ENCODE measurements at places on chromosomes 4 and X. TPM values are rescaled to one million over a fixed set of nuclear protein-coding genes. Genes with fewer than 3 reads are reported as not detected.

- no peak overlapping the region for H3K27ac ChIP-seq
- no peaks in the 10 kb centered on the region for H3K27me3 ChIP-seq
- no peak overlapping the region for H3K4me3 ChIP-seq
- no peaks in the 10 kb centered on the region for H3K4me1 ChIP-seq
Measured at GRCh38 chr4:171378323-171378722, 434.9 kb upstream of the GALNTL6 start.

- no peaks in the 10 kb centered on the region for H3K27me3 ChIP-seq
- no peaks in the 10 kb centered on the region for H3K36me3 ChIP-seq
- no peaks in the 10 kb centered on the region for H3K4me1 ChIP-seq
- DNase-seq, result no peak
- no peak overlapping the region for H3K27ac ChIP-seq
Measured at GRCh38 chrX:16124201-16124600, 836 bp downstream of the GRPR start.

GRCh38 chrX:112946227-112946626, 105.6 kb upstream of the AMOT start:
- H3K4me1 ChIP-seq, result no peaks in the 10 kb centered on the region
- H3K36me3 ChIP-seq, result no peaks in the 10 kb centered on the region
- H3K4me3 ChIP-seq, result no peak overlapping the region

Gene ATP1B4
- total RNA-seq, result 1.4 TPM

Gene HTR2C
- total RNA-seq, result 0.12 TPM

GRCh38 chrX:103686199-103687072, at the start of gene MORF4L2:
Gene MORF4L2 (minus strand): TSS chrX:103686699. CDS start chrX:103677027, 9,672 bp downstream.
- H3K36me3 ChIP-seq, result peaks cover 19% of the 10 kb centered on the region
- peak within 1 kb of the TSS; percentile 56 for H3K4me3 ChIP-seq
- peak; percentile 97 for DNase-seq
- H3K4me1 ChIP-seq, result peaks cover 17% of the 10 kb centered on the region

Gene F8A2
- not detected for total RNA-seq

GRCh38 chrX:40153345-40154249, 55.8 kb upstream of the BCOR start:
- H3K27me3 ChIP-seq, result no peaks in the 10 kb centered on the region
- no peaks in the 10 kb centered on the region for H3K4me1 ChIP-seq
- DNase-seq, result no peak
- no peaks in the 10 kb centered on the region for H3K36me3 ChIP-seq
- peak overlapping the region; percentile 34 for H3K4me3 ChIP-seq
- peak overlapping the region; percentile 82 for H3K27ac ChIP-seq

Gene IL13RA1
- total RNA-seq, result 14.5 TPM

DNA sequence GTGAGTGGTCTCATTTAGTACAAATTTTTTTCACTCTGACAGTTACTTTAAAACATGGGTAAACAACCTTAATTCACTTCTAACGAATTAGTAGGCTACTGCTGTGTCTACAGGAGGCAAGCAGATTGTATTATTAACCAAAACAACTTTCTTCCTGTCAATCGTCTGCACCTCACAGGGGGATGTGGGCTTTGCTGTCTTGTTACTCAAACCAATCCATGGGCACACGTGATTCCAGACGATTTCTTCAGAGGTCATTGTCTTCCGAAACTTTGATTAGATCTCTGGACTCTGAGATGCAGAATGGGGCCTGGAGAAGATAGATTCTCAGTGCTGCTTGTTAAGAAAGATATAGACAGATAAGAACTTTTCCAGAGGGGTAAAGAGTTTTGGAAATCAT, 327.8 kb downstream of the DHX15 start:
- no peak overlapping the region for H3K27ac ChIP-seq
- no peaks in the 10 kb centered on the region for H3K4me1 ChIP-seq
- no peaks in the 10 kb centered on the region for H3K27me3 ChIP-seq

- no peak overlapping the region for H3K27ac ChIP-seq
- peaks cover 2% of the 10 kb centered on the region for H3K27me3 ChIP-seq
- DNase-seq, result no peak
- no peaks in the 10 kb centered on the region for H3K4me1 ChIP-seq
Measured at GRCh38 chr4:154485127-154485773, 6.3 kb downstream of the DCHS2 start.

DNA sequence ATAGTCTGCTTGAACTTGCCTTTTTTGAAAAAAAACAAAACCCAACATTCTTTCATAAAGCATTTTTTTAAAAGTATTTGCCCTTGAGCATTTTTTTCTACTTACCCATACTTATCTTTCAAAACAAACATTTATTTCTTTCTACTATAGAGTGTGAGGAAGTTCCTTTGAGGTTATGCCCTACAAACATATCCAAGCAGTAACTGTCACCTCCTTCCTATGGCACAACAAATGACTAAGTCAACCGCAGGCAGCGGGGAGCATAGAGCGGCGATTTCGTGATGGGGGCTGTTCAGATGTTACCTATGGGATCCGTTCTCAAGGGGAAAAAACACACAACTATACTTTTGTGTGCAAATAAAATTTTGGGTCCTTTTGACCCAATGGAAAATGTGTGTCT, 19.4 kb downstream of the SPRY1 start:
- H3K36me3 ChIP-seq, result no peaks in the 10 kb centered on the region
- no peak for DNase-seq
- no peak overlapping the region for H3K4me3 ChIP-seq
- no peaks in the 10 kb centered on the region for H3K27me3 ChIP-seq
- peaks cover 14% of the 10 kb centered on the region for H3K4me1 ChIP-seq
- H3K27ac ChIP-seq, result no peak overlapping the region

Gene PCDH7
- total RNA-seq, result 16.8 TPM

Gene PRR32
- 4.8 TPM for total RNA-seq

Gene GALNTL6
- total RNA-seq, result 0.08 TPM

DNA sequence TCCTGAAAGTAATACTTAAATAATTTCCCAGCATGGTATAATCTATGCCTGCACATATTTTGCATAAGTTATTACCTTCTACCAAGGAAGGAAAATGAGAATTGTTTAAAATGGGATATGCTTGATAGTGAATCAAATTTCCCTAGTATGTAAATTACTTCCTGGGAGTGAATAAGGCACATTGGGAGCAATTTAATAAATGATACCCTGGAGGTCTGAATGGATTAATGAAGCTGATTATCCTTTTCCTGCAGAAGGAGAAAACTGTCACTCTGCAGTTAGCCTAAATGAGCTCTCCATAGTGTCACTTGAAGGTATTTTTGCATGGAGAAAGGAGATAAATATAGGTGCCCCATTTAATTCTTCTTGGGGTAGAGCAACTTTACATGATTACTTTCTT, 2212.0 kb downstream of the PCDH7 start:
- H3K27me3 ChIP-seq, result no peaks in the 10 kb centered on the region
- no peak overlapping the region for H3K27ac ChIP-seq
- DNase-seq, result no peak

DNA sequence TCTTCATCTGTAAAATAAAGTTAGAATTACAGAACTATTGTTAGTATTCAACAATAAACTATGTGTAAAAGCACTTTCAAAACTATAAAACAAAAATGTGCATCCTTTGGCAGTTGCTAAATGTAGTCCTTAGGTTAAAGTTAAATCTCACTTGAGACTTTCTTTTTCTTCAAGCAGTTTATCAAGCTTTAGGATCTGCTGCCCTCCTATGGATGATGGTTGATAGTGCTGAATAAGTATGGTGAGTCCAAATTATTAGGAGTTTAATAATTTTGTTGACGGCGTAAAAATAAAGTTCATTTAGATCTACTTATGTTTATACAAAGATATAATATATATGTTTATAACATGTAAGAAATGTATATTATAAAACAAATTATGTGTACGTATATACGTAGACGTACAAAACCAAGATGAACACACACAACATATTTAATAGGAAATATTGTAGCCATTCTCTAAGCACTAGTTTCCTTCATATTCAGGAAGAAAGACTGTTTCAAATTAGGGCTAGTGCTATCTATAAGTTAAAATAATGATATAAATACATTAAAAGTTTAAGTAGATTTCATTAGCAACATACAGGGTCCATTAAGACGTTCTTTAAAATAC, 22.3 kb downstream of the UGT2A2 start:
- no peak overlapping the region for H3K4me3 ChIP-seq
- no peaks in the 10 kb centered on the region for H3K27me3 ChIP-seq
- no peaks in the 10 kb centered on the region for H3K36me3 ChIP-seq
- no peak overlapping the region for H3K27ac ChIP-seq
- DNase-seq, result no peak

DNA sequence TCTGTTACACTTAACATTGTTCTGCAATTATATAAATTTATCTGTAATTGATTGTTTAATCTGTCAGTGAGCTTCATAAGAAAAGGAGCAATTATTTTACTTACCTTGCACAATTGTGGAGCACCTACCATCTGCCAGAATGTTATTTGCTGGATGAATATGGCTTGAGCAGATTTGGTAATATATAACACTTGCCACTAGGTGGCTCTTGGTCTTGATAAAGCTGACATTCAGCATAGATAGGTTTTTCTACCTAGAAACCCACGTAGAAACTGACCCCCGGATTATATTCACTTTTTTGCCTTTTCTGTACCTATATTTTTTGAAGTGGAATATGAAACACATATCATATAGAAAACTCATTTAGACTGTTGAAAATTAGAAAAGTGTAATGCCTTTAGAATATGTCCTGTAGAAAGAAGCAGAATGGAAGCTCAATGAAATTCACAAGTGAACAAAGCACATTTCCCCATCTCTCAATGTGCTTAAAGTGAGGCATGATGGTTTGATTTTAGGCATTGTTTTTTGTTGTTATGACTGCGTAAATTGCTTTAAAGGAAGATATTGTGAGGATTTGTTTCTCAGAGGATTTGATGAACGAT, 9.5 kb downstream of the RBPJ start:
- H3K27me3 ChIP-seq, result no peaks in the 10 kb centered on the region
- DNase-seq, result no peak
- no peak overlapping the region for H3K4me3 ChIP-seq
- no peaks in the 10 kb centered on the region for H3K4me1 ChIP-seq
- no peak overlapping the region for H3K27ac ChIP-seq
- no peaks in the 10 kb centered on the region for H3K36me3 ChIP-seq

- H3K27ac ChIP-seq, result no peak within 1 kb of the TSS
- DNase-seq, result no peak
- H3K4me3 ChIP-seq, result no peak within 1 kb of the TSS
- no peaks in the 10 kb centered on the region for H3K36me3 ChIP-seq
- no peaks in the 10 kb centered on the region for H3K4me1 ChIP-seq
Measured at GRCh38 chrX:37779857-37780256, at the start of gene CYBB. Gene CYBB (plus strand): TSS chrX:37780059. CDS start chrX:37780078, 19 bp downstream.

GRCh38 chr4:67437974-67438713, 107.2 kb downstream of the CENPC start:
- peaks cover 7% of the 10 kb centered on the region for H3K4me1 ChIP-seq
- H3K27ac ChIP-seq, result peak overlapping the region; percentile 8
- H3K36me3 ChIP-seq, result no peaks in the 10 kb centered on the region
- DNase-seq, result no peak
- H3K4me3 ChIP-seq, result no peak overlapping the region

- no peaks in the 10 kb centered on the region for H3K4me1 ChIP-seq
- H3K27ac ChIP-seq, result no peak overlapping the region
- no peak overlapping the region for H3K4me3 ChIP-seq
Measured at GRCh38 chr4:125461676-125462363, 147.1 kb downstream of the FAT4 start.

Gene SSX2B
- not detected for total RNA-seq

DNA sequence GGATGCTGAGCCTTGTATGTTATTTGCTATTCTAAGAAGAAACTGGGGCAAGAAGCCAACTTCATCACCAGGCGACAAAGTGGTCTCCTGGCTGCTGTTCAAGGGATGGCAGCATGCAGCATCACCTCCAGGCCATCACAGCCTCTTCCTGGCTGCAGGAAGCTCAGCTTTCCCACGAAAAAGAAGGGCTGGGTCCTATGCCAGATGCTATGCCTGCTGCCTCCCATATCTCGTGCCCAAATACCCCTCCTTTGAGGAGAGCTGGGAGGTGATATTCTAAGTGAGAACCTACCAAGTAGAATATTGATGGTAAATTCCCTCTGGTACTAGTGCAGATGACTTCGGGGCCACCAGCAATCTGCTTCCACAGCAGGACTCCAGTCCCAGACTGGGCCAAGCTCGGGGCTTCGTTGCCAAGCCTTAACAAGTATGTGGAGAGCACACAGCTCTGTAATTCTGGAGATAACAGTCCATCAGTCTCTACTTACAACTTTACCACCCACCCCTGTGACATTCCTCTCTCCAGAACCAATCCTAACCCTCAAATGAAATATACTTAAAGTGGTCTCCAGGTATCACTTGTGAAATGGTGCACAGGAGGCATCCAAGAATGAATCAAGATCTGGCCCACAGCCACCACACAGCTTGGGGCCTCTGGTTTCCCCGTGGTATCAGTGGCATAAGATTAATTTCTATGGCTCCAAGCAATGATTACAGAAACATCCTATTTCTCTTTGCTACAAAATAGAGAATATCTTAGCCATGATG, 149.3 kb downstream of the PALLD start:
- DNase-seq, result no peak
- H3K4me3 ChIP-seq, result no peak overlapping the region
- H3K4me1 ChIP-seq, result no peaks in the 10 kb centered on the region

Gene AGTR2
- total RNA-seq, result not detected

DNA sequence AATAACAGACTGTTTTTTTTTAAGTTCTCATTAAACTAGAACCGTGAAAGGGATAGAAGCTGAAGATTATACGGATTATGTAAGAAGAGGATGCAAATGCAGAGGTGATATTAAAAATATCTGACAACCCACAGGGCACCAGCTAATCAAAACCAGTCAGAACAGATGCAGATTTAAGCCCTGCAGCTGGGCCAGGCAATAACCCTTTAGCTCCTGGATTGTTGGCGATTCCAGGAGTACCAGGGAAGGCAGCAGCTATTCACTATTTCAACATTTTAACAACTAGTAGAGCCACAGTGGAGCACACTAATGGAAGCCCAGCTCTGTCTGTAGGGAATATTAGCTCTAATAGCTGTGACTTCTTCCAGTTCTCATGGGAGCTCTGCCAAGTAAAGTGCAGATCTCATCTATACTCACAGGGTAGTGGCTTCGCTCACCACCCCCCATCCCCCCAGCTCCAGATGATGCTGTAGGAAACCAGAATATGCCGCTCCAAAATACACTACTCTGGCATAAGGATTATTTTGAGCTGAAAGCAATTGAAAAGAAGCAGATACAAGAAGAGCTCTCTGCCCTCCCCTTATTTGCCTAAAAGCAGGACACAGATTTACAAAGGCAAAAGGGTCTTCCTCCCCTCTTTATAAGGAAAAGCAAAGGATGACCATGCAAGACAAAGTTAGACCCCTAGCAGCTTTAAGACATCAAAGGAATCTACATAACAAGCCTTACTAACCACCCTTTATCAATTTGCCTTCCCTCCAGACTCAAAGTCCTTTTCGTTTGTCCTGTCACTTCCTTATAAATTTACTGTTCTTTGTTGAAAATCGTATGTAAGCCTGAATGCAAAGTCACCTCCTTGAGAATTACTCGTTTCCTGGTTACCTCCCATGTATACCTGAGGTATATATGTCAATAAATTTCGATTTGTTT, 13.7 kb downstream of the SCD5 start:
- H3K27ac ChIP-seq, result no peak overlapping the region
- no peak overlapping the region for H3K4me3 ChIP-seq
- peak; percentile 42 for DNase-seq

DNA sequence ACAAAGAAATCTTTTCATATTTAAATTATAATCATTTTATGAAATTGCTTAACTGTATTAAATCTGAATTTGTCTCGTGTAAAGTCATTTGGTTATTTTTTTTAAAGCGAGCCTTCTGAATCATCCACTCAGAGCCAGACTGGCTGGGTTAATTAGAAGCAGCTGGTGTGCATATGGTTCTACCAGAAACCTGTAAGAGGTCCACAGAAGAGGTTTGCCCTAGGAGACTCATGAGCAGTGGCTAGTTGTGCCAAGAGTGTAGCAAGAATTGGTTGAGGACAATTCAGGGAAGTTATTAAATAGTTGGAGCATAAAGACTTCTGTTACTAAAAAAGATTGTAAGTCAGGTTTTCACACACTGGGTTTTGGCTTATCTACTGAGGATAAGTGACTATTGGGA, 267.4 kb downstream of the IL1RAPL2 start:
- H3K27ac ChIP-seq, result no peak overlapping the region
- H3K4me3 ChIP-seq, result no peak overlapping the region
- H3K36me3 ChIP-seq, result no peaks in the 10 kb centered on the region
- no peaks in the 10 kb centered on the region for H3K27me3 ChIP-seq
